CD4-positive, CD25-positive, alpha-beta regulatory T cell (primary cell): ENCODE measurements at places on chromosomes 3 and 15.
A peak's percentile ranks its signal among the peaks of the same experiment; 100 is the strongest.

- DNase-seq: no peak
These were observed 273.2 kb downstream of the MECOM start for GRCh38 chr3:169390271-169390670.

DNA sequence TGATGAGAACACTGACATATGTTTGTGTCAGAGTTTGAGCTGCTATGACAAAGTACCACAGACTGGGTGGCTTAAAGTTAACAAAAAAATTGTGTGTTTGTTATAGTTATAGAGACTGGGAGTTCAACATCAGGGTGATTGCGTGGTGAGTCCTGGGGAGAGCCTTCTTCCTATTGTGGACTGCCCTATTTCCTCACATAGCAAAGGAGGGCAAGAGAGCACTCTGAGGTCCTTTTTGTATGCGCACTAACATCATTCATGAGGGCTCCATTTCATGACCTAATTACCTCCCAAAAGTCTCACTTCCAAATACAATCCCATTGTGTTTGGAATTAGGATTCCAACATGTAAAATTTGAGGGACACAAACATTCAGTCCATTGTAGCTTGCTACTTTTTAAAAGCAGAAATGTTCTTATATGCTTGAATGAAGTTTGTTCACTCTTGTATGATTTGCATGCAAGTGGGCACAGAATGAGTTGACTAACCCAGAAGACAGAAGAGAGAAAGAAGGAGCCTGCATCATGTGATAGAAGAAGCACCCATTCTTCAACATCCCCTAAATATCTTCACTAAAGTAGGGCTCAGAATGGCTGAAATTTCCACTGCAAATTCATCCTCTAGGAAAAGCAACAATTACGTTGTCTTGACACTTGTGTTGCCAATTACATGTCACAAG is 18.9 kb upstream of the ALCAM start:
- no peak for DNase-seq

DNA sequence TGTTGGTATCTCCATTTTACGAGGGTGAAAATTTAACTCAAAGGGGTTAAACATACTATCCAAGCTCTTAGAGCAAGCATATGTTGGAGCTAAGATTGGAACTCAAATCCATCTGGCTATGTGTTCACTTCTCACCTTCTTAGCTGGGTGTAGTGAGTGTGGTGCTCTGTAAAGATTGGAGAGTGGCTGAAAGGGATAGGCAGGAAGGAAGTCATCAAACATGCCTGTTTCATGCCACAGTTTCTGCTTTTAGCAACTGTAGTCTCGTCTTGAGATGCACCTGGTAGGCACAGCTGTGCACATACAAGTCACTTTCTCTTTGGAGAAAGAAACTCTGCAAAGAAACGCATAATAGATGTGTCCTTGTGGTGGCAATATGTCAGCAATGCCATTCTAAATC is 189.1 kb upstream of the MDFIC2 start:
- peak; percentile 2 for DNase-seq

- no peak for DNase-seq
These were observed 262.9 kb downstream of the ERC2 start for GRCh38 chr3:56205406-56205805.

DNA sequence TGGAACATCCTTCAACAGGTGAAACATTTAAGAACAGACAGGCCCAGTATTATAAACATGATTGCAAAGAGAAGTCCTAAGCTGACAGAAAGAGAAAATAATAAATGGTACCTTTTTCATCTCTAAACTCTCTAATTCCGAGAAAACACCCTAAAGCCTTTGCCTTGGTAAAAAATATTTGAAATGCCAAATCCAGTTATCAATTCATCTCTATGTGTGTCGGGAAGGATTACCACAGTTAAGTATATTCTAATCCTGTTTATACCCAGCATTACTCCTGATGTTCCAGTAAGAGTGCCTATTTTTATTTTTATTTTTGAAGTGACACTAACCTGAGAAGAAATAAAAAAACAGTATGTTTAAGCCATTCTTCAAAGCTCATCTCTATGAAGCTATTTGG is 219.3 kb upstream of the NANOGP8 start:
- no peak for DNase-seq

GRCh38 chr3:183477801-183478456 is 49.5 kb upstream of the MCF2L2 start:
- DNase-seq: no peak

- no peak for DNase-seq
These were observed 40.8 kb downstream of the TMEM45A start for GRCh38 chr3:100533176-100533575.
